ENCODE measurements at places on chromosomes 1 and 21. TPM values are rescaled to one million over a fixed set of nuclear protein-coding genes. Genes with fewer than 3 reads are reported as not detected.

DNA sequence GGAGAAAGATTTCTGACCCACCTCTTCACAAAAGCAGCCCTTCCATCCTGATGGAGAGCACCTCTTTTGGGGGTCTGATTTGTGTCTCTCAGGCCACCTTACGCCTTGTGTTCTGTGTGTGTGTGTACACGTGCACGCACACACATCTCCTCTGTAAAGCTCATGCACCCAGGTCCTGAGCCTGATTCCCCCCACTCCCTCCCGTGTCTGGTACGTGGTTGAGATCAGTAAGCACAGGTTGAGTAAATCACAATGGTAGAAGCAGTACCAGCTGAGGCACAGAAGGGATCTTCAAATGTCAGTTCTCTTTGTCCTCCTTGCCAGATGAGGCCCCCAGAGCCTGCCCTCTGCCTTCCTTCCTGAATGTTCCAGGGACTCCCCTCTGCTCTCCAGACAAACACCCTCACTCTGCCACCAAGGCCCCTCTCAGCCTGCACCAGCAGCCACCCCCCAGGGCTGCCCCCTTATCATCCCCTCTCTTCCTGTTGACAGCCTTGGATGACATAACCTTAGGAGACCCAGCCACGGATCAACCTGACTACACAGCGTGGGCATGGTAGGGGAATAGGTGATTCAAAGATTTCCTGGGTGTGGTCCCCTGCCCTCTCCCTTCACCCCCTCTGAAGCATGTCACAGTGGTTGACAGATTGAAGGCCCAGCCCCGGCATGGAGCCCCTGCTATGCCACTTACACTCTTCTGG lies 112.8 kb downstream of the HIVEP3 start:
- DNase-seq: no peak
- H3K4me3 ChIP-seq: no peak overlapping the region
- H3K4me1 ChIP-seq: no peaks in the 10 kb centered on the region
- no peaks in the 10 kb centered on the region for H3K27me3 ChIP-seq

- no peaks in the 10 kb centered on the region for H3K36me3 ChIP-seq
- H3K4me1 ChIP-seq: no peaks in the 10 kb centered on the region
- DNase-seq: no peak
- no peak overlapping the region for H3K27ac ChIP-seq
- no peaks in the 10 kb centered on the region for H3K27me3 ChIP-seq
Measured at GRCh38 chr1:53554592-53555305, 95.5 kb downstream of the DMRTB1 start.

DNA sequence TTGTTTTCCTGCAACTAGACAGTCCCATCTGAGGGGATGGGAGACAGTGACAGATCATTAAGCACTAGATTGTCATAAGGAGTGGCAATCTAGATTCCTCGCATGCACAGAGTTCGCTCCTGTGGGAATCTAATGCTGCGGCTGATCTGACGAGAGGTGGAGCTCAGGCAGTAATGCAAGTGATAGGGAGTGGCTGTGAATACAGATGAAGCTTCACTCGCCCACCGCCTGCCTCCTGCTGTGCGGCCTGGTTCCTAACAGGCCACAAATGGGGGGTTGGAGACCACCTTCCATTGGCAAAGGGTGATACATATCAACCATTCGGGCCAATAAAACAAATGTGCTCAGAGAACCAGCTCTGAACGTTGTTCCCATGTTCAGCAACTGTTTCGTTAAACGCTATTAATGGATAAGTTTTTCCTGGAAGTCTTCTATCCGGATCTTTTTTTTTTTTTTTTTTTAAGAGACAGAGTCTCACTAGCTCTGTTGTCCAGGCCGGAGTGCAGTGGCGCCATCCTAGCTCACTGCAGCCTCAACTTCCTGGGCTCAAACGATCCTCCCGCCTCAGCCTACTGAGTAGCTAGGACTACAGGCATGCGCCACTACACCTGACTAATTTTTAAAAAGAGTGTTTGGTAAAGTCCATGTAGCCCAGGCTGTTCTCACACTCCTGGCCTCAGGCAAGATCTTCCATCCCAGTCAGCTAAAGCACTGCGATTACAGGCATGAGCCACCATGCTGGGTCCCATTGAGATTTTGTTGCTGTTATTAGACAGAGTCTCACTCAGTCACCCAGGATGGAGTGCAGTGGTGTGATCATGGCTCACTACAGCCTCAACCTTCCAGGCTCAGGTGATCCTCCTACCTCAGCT lies 8.7 kb upstream of the RSRP1 start:
- no peak overlapping the region for H3K4me3 ChIP-seq
- H3K27me3 ChIP-seq: no peaks in the 10 kb centered on the region
- no peak for DNase-seq
- H3K36me3 ChIP-seq: no peaks in the 10 kb centered on the region

DNA sequence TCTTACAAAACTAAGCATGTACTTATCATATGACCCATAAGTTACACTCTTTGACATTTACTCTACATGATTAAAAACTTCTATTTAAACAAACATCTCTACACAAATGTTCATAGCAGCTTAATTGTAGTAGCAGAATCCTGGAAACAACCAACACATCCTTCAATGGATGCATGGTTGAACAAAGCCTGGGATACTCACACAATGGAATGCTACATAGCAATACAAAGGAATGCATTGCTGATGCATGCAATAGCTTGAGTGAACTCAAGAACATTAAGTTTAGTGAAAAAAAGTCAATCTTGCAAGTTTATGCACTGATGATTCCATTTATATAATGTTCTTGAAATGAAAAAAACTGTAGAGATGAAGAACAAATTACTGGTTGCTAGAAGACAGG lies 686.9 kb downstream of the LRRIQ3 start:
- no peaks in the 10 kb centered on the region for H3K4me1 ChIP-seq
- H3K36me3 ChIP-seq: no peaks in the 10 kb centered on the region
- no peak for DNase-seq
- no peaks in the 10 kb centered on the region for H3K27me3 ChIP-seq

DNA sequence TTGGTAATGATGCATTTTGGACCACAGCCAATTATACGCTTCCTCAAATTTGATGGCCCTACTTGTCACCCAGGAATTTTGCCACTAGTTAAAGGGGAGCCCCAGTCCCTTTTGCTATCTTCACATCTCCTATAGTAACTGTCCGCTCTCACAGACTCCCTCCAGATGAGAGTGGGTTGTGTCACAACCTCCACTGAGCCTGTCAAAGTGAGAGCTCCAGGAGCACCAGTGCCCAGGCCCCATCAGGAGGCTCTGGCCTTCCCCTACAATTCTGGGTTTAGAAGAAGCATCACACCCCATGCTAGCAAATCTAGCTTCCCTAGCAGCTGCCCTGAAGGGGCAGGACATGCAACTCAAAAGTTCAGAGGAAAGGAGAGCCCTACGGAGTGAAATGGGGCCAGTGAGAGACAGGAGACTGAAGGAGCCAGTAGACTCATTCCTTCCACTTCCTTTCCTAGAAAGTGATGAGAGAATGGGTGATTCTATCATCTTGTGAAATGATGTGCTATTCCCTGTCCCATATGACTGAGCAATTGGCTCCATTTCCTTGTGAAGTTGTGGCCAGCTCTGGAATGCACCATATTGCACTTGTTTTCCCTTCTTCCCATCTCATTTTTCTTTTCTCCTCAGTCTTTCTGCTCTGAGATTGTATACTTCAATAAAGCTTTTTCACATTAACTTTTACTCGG lies 541.3 kb downstream of the DPYD start:
- no peak overlapping the region for H3K4me3 ChIP-seq
- DNase-seq: no peak
- H3K27ac ChIP-seq: no peak overlapping the region
- no peaks in the 10 kb centered on the region for H3K27me3 ChIP-seq

DNA sequence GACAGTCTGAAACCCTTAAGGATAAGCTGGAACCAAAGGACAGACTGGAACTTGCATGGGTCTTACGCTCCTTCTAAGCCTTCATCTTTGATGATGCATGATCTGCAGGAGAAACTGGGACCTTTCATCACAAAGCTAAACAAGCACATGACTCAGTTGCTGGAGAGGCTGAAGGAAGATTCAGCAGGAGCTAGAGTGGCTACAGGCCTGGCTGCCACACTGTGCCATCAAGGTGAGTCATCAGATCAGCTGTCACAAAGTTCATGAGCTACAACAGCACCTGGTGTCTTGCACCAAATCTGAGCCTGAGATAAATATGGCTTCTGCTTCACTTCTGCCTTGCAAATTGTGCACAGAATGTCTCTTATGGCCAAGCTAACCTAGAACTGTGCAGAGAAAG lies 95.5 kb upstream of the MARK1 start:
- no peak overlapping the region for H3K4me3 ChIP-seq
- no peaks in the 10 kb centered on the region for H3K36me3 ChIP-seq
- H3K4me1 ChIP-seq: no peaks in the 10 kb centered on the region
- DNase-seq: no peak

DNA sequence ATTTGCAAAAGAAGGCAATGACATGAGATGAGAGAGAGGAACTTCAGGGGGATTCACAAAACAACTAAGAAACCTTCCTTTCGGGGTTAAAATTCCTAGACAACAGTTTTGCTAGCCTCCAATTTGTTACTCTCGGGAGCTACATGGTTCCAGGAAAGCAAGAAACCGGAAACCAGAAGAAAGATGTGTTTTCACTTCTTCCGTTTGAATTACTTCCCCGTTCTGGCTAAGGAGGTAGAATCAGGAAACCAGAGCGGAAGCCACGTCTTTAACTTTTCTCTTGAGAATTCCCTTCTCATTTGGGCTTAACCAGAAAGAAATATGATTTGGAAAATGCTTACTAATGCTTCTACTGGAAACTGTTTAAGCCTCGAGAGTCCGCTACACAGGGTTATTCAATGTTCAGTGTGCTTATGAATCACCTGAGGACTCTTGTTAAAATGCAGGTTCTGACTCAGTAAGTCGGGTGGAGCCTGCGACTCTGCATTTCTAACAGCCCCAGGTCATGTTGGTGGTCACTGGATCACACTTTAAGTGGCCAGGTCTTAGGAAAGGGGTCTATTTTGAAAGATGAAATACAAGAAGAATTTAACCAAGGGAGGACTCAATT lies 43.5 kb upstream of the MCOLN3 start:
- no peak overlapping the region for H3K27ac ChIP-seq
- DNase-seq: no peak
- no peaks in the 10 kb centered on the region for H3K4me1 ChIP-seq
- H3K36me3 ChIP-seq: no peaks in the 10 kb centered on the region
- H3K4me3 ChIP-seq: no peak overlapping the region

DNA sequence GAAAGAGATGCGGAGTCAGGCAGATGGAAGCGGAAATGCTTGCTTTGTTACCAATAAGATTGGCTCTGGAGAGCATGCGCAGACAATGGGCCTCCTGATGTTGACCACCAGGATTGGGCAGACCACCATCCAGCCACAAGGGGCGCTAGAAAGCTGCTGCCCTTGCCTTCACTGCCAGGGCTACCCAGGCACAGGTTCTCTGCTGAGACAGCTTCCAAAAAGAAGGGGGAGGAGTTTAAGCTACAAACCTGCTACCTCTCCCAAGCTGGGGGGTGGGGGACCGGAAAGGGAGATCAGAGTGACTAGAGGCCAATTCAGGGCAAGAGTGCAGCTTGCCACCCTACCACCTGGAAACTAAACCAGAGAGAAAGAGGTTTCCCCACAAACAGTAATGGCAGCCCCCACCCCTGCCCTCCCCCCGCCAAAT lies 369.7 kb downstream of the RRAGC start:
- H3K4me1 ChIP-seq: no peaks in the 10 kb centered on the region
- no peak overlapping the region for H3K27ac ChIP-seq
- no peak for DNase-seq
- no peaks in the 10 kb centered on the region for H3K36me3 ChIP-seq
- H3K27me3 ChIP-seq: no peaks in the 10 kb centered on the region
- H3K4me3 ChIP-seq: no peak overlapping the region

DNA sequence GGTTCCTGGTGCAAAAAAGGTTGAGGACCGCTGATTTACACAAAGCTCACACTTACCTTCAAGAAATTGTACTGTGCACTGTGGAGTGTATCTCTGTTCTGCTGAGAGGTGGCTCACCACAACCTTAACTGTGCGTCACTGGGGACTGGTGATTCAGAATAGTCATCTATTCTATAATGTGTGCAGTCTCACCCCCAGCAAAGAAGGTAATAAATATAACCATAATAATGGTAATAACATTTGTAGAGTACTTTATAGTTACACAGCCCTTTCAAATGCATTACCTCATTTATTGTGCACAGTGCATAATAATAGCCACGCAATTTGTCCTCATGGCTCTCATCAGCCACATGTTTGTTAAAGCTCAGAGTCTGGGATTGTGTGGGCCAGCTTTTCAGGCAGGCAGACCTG lies 59.4 kb upstream of the DUSP10 start:
- H3K36me3 ChIP-seq: no peaks in the 10 kb centered on the region
- no peaks in the 10 kb centered on the region for H3K4me1 ChIP-seq
- H3K4me3 ChIP-seq: no peak overlapping the region
- no peaks in the 10 kb centered on the region for H3K27me3 ChIP-seq

- no peaks in the 10 kb centered on the region for H3K36me3 ChIP-seq
- no peak for DNase-seq
- H3K27me3 ChIP-seq: no peaks in the 10 kb centered on the region
- H3K4me1 ChIP-seq: no peaks in the 10 kb centered on the region
Measured at GRCh38 chr1:233998891-233999290, 94.4 kb downstream of the SLC35F3 start.

- no peaks in the 10 kb centered on the region for H3K36me3 ChIP-seq
- no peak overlapping the region for H3K27ac ChIP-seq
- H3K4me1 ChIP-seq: peaks cover 5% of the 10 kb centered on the region
- peak; percentile 22 for DNase-seq
- no peaks in the 10 kb centered on the region for H3K27me3 ChIP-seq
- no peak overlapping the region for H3K4me3 ChIP-seq
Measured at GRCh38 chr1:20587661-20588053, 1.2 kb upstream of the CDA start.

DNA sequence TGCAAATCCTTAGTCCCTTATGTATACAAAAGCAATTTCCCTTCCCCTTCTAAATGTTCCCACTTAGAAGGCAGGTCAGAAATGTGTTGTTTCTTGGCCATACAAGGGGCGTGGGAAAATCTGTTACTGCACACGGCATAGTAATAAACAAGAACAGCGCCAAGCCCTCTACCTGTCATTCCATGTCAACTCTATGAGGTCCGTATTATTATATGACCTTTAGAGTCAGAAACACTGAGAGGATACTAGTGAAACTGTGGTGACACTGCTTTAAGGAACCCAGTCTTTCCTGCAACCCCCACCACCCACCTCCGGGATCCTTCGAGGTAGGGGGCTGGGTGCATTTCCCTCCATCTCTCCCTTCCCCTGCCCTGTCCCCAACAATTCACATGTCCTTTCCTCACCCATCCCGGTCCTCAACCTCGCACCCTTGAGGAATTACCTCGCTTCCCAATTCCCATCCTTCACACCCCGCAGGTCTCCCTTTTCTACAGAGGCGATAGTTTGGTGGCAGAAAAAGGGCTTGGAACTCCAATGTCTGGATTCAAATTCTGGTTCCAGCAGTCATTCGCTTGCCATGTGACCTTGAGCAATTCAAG lies 647 bp downstream of the SDHB start:
- DNase-seq: no peak
- no peaks in the 10 kb centered on the region for H3K27me3 ChIP-seq
- peak overlapping the region; percentile 92 for H3K27ac ChIP-seq
- peaks cover 7% of the 10 kb centered on the region for H3K4me1 ChIP-seq

- H3K4me3 ChIP-seq: no peak overlapping the region
- peaks cover 4% of the 10 kb centered on the region for H3K4me1 ChIP-seq
- no peak overlapping the region for H3K27ac ChIP-seq
- DNase-seq: no peak
Measured at GRCh38 chr1:8139383-8139782, 113.3 kb upstream of the ERRFI1 start.

- no peaks in the 10 kb centered on the region for H3K36me3 ChIP-seq
- H3K4me3 ChIP-seq: no peak overlapping the region
- no peaks in the 10 kb centered on the region for H3K27me3 ChIP-seq
- H3K4me1 ChIP-seq: peaks cover 5% of the 10 kb centered on the region
- no peak for DNase-seq
Measured at GRCh38 chr1:228838717-228839500, 103.6 kb downstream of the RHOU start.

The AXDND1 gene
- total RNA-seq: 0.55 TPM

The GPR25 gene
- not detected for total RNA-seq

The LRRC8D gene
- 16.2 TPM for total RNA-seq

The AK5 gene
- total RNA-seq: 0.88 TPM

The DNAJC11 gene
- total RNA-seq: 11.5 TPM

All from uterus (tissue), 4 donors.